ENCODE measurements at places on chromosomes 2 and 18.

DNA sequence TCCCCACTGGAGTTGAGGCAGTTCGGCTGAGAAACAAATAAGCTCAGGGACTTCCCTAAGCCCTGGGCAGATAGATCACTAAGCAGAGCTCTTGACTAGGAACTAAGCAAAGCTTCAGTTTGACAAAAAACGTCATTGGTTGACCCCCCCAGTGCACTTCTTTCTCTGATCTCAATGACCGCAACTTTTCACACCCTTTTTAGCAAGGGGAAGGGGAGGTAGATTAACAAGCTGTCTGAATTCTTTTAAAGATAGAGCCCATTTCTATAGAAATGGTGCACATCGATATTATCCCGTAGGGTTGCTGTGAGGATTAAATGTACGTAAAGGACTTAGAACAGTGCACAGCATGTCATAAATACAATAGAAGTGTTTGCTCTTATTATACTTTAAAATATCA, 42.5 kb downstream of the PIEZO2 start:
- no peak for DNase-seq

DNA sequence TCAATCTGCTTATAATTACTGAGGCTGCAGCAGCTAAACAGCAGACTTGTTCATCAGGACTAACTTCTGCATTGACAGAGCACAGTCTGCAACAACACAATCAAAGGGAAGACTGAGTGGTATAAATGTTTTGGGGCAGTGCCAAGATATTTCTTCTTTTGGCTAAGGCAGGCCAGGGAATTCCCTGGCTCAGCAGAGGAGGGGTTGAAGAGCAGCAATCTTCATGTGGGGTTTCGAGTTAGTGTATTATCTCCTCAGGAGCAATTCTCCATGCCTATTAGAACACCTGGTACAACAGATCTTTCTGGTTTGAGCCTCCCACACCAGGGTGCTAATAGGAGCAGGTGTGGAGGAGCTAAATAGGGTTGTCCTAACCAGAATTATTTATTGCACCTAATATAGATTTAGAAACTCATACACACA, 103.0 kb upstream of the STK17B start:
- no peak for DNase-seq

DNA sequence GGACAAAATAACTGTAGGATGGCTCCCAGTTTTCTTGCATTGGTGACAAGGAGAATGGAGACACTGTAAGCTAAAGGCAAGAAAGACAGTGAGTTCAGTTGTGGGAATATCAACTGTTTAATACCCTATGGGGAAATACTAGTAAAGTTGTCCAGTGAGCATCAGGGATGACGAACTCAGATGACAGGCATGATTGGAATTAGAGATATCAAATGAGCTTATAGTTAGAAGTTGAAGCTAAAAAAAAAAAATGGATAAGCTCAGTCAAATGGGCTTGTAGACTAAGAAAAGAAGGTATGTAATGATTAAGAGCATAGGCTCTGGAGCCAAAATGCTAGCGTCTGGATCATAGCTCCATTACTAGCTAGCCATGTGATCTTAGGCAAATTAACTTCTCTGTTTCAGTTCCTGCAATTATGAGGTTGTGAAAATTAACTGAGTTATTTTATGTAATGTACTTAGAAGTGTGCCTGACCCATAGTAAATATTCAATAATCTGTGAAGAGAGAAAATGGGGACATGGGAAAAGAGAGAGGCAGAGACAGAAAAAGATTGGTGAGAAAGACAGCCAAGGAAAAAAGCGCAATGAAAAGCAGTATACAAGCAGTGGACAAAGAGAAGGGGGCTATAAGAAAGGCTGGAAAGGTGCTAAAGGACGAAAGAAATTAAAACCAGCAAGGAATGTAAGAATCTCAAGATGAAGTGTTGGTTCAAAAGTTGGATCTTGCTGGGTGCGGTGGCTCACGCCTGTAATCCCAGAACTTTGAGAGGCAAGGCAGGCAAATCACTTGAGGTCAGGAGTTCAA, 95.7 kb upstream of the SLC39A10 start:
- no peak for DNase-seq

- no peak for DNase-seq
Observed at GRCh38 chr2:46356991-46357390, 59.8 kb downstream of the EPAS1 start.

- DNase-seq, result no peak
Observed at GRCh38 chr2:223732346-223732745, 105.0 kb downstream of the AP1S3 start.

DNA sequence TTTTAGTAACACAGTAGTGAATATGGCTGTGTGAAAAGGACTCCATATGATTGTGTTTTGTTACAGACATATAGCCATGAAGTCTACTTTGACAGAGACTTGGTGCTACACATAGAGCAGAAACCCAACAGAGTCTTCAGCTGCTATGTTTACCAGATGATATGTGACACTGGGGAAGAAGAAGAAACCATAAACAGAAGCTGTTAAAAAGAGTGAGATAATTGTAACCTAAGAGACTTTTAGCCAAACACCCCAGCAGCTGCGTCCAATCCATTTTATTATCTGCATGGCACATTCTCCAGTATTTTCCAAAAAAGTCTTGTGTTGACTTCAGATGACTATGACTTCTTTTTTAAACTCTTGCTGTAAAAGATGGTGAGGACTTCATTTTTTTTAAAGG, 41.4 kb upstream of the CYBRD1 start:
- DNase-seq, result peak; percentile 6
